ENCODE measurements at places on chromosomes 2 and 18. TPM values are rescaled to one million over a fixed set of nuclear protein-coding genes. Genes with fewer than 3 reads are reported as not detected.

- no peak within 1 kb of the TSS for H3K4me3 ChIP-seq
- DNase-seq: no peak
- no peaks in the 10 kb centered on the region for H3K4me1 ChIP-seq
- H3K27ac ChIP-seq: no peak within 1 kb of the TSS
Observed at GRCh38 chr2:169509298-169509885, at the start of gene KLHL41. KLHL41 (plus strand) TSS chr2:169509702; CDS start chr2:169509779, 77 bp downstream.

TCF7L1 gene
- total RNA-seq: not detected

DNA sequence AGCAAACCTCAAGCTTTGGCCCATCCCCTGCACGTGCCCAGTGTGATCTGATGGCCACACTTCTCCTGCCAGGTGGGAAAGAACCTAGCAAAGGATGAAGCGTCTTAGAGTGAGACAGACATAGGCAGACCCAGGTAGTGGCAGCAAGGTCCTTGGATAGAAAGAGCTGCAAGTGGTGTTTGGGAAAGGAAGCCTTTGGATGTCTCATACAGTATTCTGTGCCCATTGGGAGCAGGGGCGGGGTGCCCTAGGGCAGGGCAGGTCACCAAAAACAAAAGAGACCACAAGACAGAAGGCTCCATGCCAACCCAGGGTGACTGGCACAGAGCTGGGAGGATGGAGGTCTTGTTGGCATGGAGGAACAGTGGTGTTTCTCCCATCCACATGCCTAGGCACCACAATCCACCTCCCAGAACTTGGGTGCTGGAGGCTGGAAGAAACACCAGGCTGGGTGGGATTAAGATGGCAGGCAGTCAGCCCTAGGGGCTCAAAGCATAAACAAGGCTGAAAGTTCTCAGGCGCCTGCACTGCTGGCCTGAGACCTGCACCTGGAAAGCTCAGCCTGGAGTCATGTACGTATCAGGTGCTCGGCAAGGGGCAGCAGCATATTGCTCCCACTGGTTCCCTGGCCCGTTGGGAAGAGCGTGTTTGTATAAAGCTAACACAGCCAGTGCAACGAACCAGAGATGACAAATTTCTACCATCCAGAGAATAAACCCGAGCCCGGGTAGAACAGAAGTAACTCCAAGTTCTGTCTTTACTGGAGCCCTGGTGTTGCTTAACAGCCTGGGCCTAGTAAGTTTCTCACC, 52.9 kb downstream of the CRACDL start:
- peaks cover 23% of the 10 kb centered on the region for H3K27me3 ChIP-seq
- H3K4me3 ChIP-seq: no peak overlapping the region
- DNase-seq: no peak
- no peaks in the 10 kb centered on the region for H3K4me1 ChIP-seq
- H3K36me3 ChIP-seq: no peaks in the 10 kb centered on the region
- H3K27ac ChIP-seq: no peak overlapping the region

GRCh38 chr18:69177702-69178101, 223.0 kb upstream of the DOK6 start:
- H3K27ac ChIP-seq: no peak overlapping the region
- H3K4me1 ChIP-seq: no peaks in the 10 kb centered on the region
- H3K27me3 ChIP-seq: no peaks in the 10 kb centered on the region
- no peaks in the 10 kb centered on the region for H3K36me3 ChIP-seq
- no peak overlapping the region for H3K4me3 ChIP-seq

GRCh38 chr2:138964418-138964817, 184.2 kb upstream of the NXPH2 start:
- no peak overlapping the region for H3K4me3 ChIP-seq
- DNase-seq: no peak
- no peaks in the 10 kb centered on the region for H3K36me3 ChIP-seq
- no peak overlapping the region for H3K27ac ChIP-seq
- no peaks in the 10 kb centered on the region for H3K4me1 ChIP-seq

- no peak overlapping the region for H3K4me3 ChIP-seq
- peaks cover 14% of the 10 kb centered on the region for H3K27me3 ChIP-seq
Observed at GRCh38 chr18:48019557-48020325, 89.3 kb upstream of the SMAD2 start.

DNA sequence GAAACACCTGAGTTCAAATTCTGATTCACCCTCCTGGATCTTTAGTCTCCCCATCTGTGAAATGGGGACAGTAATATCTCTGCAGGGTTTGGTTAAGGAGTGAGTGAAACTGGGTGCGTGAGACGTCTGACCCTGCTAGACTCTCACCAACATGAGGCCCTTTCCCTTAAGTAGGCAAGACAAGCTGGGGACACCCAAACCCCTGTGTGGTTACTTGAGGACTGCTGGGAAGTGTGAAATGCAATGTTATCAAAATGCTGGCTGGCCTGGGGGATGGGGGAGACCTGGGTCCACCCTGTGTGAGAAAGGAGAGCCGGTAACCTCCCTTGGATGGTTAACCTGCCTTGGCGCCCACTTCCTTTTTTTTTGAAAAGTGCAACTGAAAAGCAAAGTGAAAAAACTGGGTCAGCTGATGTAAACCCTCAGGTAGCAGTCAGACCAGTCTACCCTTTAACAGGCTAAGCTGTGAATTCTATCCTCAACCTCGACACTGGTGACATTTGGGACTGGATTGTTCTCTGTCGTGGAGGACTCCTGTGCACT, 82.3 kb downstream of the INPP5D start:
- peak overlapping the region; percentile 84 for H3K27ac ChIP-seq
- H3K36me3 ChIP-seq: peaks cover 81% of the 10 kb centered on the region
- DNase-seq: peak; percentile 50
- peak overlapping the region; percentile 20 for H3K4me3 ChIP-seq
- H3K27me3 ChIP-seq: no peaks in the 10 kb centered on the region

- no peaks in the 10 kb centered on the region for H3K36me3 ChIP-seq
- peaks cover 17% of the 10 kb centered on the region for H3K4me1 ChIP-seq
- DNase-seq: no peak
- H3K27ac ChIP-seq: no peak overlapping the region
- H3K27me3 ChIP-seq: peaks cover 9% of the 10 kb centered on the region
Observed at GRCh38 chr2:130825966-130826253, 10.8 kb upstream of the ARHGEF4 start.

All from activated CD4-positive, alpha-beta T cell treated with anti-CD3 and anti-CD28 coated beads, Interleukin-2, amount 10 ng/mL, durations not matched to agents 7 days and 5 days (primary cell).